Endodermal cell (in vitro differentiated cells): ENCODE measurements at places on chromosomes 2 and 18.

GRCh38 chr2:217890445-217890844 is 112.3 kb downstream of the TNS1 start:
- no peak for DNase-seq

DNA sequence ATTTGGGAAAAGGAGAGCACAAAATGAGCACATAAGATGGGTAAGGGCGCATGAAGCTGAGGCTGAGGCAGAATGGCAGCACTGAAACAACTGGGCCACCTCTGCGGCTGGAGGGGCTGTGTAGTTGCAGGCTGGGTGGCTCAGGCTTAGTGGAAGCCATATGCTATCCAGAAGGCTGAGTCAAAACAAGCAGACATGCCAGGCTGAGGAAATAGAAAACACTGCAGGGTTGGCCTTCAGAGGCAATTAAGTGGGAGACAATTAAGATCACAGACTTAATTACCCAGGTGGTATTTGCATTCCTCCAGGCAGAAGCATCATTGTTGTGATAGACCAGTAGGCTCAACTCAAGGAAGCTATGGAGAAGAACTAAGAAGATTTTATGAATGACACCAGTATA is 11.4 kb upstream of the XPO1 start:
- DNase-seq = peak; percentile 20

- no peak for DNase-seq
These were observed 37.8 kb upstream of the RMDN2 start for GRCh38 chr2:37887286-37887685.

DNA sequence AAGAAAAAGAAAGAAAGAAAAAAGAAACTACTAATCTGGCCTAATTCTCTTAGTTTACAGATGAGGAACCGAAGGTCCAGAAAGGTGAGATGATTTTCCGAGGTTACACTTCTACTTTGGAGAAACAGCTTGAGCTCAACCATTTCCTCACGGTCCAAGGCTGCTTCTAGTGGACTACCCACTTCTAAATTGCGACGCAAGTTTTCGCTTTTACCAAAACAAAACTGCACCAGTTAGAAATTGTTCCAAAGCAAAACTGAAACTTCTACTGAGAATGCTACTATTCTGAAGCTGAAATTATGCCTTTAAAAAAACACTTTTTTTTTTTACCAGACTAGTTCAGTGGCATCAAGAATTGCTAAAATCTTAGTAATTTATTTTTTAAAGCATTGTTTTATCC is 101.6 kb downstream of the INO80D start:
- no peak for DNase-seq

GRCh38 chr2:235637896-235638295 is 144.1 kb downstream of the AGAP1 start:
- DNase-seq = no peak

DNA sequence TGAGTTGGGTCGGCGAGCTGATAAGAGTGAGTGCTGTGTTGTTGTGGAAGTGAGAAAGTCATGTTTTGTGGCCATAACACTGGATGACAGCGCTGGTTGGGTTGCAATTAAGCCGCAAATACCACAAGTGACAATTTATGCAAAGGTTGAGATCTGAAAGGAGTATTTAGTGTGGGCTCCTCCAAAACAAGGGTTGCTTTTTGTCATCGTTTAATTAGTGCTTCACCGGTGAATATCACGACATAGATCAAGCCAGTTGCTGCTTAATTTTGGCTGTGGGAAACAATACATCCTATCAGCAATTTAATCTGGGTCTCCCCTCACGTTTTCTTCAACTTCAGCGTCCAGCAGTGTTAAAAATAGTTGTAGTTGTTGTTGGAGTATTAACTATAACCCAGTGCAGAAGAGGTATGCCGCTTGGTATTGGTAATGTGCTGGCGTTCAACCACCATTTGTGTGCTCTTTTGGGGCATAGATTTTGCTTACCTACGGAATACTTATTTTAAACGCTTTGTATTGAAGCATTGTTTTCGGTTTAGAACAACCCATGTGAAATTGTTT is 662 bp downstream of the ACVR2A start:
- no peak for DNase-seq

- no peak for DNase-seq
These were observed 672.1 kb upstream of the FANCL start for GRCh38 chr2:58913082-58913726.

GRCh38 chr2:37623406-37623805 is 48.0 kb downstream of the CDC42EP3 start:
- DNase-seq = no peak

GRCh38 chr2:71926876-71927756 is 220.5 kb downstream of the CYP26B1 start:
- DNase-seq = peak; percentile 36

GRCh38 chr18:61882296-61883004 is 10.4 kb downstream of the RNF152 start:
- DNase-seq = no peak

DNA sequence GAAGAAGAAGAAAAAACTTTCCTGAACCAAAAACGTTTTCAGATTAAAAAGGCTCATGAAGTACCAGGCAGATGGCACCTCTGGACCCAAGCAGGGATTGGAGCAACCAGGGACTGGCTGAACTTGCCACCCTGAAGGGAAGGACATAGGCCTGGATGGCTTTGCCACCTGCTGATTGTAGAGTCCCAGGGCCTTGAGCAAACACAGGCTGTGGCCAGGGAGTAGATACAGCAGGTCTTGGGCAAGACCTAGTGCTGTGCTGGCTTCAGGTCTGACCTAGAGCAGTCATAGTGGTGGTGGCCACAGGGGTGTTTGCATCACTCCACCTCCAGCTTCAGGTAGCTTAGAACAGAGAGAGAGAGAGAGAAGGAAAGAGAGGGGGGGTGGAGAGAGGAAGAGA is 231.5 kb upstream of the FBXO11 start:
- DNase-seq = no peak

- DNase-seq = no peak
These were observed 37.1 kb downstream of the CENPO start for GRCh38 chr2:24830351-24830750.

DNA sequence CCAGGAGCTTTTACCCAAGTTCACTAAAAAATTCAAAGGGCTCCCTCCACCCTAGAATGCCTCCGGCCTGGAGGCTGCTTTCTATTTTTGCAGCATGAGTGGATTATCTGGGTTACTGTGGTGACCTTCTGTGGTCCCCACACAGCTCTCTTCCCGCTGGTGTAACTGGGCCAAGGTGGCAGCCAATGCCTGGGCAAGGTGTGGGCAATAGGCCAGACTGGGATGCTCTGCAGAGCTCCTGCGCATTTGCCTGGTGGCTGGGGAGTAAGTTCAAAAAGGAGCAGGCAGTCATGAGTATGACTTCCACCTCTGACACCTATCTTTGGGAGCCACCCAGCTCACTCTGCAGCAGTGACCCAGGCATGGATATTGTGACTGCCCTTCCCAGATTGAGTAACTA is 130.5 kb upstream of the SPRED2 start:
- no peak for DNase-seq

DNA sequence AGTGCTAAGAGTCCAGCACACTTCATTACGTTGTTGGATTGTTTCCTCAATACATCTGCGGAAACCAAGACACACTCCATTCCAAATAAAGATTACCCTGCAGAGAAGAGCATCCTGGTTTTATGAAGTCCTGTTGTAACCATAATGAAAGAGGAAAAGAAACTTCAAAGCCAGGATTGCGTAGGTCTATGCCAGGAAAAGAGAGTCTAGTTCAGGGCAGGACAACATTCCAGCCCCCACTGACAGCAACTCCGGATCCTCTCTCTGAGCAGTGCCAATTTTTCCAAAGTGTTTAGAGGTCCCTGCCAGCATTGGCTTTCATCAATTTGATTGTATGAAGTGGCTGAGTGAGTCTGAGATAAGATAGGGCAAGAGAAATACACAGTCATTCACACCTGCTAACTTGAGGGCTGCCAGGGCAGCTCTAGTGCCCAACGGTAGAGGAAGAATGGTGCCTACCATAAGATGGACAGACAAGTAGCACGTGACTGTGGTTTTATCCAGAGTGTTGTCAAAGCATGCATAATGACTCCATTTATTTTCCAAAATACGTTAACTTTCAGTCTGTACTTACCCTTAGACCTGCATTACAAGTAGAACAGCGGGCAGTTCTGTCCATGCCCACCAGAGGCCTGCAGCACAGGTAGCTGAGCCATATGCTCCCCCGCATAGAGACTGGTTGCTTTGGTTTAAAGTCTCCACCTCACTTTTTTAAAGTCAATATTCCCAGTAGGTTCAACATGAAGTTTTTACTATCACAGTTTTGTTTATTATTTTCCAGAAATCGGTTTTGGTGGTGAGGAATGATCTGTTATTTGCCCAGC is 23.7 kb downstream of the PIEZO2 start:
- no peak for DNase-seq

- DNase-seq = peak; percentile 77
These were observed 62.8 kb upstream of the DTNA start for GRCh38 chr18:34647251-34647650.

GRCh38 chr2:237696461-237696860 is 69.1 kb downstream of the LRRFIP1 start:
- DNase-seq = no peak

- peak; percentile 58 for DNase-seq
These were observed 134.4 kb downstream of the FIGN start for GRCh38 chr2:163601377-163601776.

DNA sequence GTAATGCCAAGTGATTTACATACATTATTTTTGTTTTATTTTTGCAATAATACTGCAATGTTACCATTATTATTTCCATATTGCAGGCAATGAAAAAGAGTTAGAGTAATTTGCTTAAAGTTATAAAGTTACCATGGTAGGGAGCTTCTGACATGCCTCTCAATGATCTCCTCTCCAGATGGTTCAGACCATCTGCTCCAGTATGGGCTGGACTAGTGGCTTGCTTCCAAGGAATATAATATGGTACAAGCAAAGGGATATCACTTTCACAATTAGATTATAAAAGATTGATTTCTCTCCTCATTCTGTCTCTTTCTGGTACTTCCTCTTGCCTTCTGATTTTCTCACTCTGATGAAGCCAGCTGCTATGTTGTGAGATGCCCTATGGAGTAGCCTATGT is 245.4 kb downstream of the INSIG2 start:
- DNase-seq = no peak

- DNase-seq = no peak
These were observed 29.5 kb downstream of the TNP1 start for GRCh38 chr2:216830346-216830745.

GRCh38 chr2:109535217-109535946 is 78.4 kb downstream of the SEPTIN10 start:
- no peak for DNase-seq

DNA sequence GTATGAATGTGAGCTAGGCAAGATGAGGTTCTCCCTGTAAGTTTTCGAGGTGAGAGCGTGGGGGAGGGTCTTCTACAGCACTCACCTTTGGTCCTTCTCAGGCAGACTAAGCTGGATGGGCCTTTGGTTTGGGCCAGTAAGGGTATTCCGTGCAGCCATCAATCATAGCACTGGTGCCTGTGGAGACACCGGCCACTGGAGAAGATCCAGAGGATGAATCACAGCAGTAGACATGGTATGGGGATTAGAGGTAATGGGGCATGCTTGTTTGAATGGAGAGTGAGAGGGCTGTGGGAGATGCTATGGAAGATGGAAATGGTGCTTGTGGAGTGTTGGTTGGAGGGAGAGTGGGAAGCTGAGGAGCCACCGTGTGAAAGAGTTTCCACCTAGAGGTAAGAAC is 16.1 kb downstream of the MAPRE3 start:
- no peak for DNase-seq

DNA sequence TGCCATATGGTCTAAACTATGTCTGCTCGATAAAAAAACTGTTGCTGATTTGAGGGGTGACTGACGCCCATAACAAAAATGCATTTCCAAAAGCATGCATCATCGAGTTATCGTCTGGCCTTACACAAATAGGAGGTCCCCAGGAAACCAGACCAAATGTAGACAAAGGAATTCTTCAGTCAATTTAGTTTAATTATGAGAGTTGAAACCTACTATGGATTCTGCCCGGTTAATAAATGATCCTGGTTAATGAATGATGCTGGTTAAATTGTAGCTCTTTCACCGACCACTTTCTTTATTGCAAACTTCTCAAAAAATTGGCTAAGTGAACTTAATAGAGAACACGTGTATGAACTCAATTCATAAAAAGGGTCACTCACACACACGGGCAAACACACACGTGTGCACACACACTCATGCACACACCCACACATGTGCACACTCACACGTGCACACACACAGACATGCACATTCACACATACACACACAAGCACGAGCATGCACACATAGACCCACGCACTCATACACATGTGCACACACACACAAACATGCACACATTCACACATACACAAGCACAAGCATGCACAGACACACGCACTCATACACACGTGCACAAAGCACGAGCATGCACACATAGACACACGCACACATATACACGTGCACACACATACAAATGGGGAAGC is 59.0 kb upstream of the SALL3 start:
- DNase-seq = no peak

GRCh38 chr2:177129610-177130009 is 83.0 kb upstream of the HNRNPA3 start:
- no peak for DNase-seq

DNA sequence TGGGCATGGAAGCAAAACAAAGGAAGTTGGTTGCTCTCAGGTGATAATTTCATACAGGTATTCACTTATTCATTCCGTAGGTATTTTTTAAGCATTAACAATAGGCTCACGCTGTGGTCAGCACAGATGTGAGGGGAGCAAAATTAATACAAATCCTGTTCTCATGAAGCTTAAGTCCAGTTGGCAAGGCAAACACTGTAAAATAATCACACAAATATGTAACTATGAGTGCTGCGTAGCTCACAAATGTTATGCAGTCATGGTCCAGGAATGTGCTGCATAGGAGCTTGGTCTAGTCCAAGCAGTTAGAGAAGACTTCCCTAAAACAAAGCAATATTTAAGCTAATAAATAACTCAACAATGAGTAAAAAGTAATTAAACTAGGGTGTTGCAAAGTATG is 23.9 kb downstream of the SP5 start:
- no peak for DNase-seq

DNA sequence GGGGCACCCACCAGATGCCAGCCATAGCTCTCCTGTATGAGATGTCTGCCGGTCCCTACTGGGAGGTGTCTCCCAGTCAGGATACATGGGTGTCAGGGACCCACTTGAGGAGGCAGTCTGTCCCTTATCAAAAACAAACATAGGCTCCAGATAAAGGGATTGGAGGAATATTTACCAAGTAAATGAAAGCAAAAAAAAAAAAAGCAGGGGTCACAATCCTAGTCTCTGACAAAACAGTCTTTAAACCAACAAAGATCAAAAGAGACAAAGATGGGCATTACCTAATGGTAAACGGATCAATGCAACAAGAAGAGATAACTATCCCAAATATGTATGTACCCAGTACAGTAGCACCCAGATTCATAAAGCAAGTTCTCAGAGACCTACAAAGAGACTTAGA is 640.0 kb upstream of the LRRTM4 start:
- no peak for DNase-seq

DNA sequence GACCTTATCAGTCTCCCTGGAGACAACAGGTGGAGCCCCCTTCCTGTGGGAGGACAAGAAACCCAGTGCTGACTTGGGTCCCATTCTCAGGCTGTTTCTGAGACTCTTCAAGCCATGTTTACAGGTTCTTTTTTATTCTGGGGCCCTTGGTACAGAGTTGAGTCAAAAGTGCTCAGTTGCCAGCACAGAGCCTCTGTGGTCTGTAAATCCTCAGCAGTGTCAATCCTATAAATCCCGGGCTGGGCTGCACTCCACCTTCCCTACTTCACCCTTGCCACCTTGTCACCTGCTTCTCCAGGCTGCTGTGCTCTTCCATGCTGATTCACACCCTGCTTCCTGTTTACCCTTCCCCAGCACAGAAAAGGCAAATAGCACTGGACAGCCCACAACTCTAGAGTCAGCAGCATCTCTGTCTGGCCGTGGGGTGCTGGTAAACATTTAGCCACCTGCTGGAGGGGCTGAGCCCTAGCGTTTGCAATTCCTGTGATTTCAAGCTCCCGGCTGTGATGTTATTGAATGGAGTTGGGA is 74.7 kb downstream of the TNFRSF11A start:
- peak; percentile 81 for DNase-seq
